Stimulated activated CD8-positive, alpha-beta memory T cell treated with anti-CD3 and anti-CD28 coated beads, Interleukin-4, amount 100 ng/mL, for 1 hour (primary cell): ENCODE measurements at places on chromosomes 6 and 20.

DNA sequence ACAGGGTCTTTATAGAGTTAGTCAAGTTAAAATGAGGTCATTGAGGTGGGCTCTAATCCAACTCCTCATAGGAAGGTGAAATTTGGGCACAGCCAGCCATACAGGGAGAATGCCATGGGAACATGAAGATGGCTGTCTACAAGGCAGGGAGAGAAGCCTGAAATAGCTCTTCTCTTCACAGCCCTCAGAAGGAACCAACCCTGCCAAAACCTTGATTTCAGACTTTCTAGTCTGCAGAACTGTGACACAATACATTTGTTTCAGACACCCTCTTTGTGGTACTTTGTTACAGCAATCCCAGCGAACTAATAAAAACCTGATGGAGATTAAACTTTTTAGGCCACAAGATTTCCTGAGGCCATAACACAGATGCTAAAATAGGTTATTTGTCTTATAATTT lies 43.1 kb upstream of the HECA start:
- DNase-seq = no peak

DNA sequence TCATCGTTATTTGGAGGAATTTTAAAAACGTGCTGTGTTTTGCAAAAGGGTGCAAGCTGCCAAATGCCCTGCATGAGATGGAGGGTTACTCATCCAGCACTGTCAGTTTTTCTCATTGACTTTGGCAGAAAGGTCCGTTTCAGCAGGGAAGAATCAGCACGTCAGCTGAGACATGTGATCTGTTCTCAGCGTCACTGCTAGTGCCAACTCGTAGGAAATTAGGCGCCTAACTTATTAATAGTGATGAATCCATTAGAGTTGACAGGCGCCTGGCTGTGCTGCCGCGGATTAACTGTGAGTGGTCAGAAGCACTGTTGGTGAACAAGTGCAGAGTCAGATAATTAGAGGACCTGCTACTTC lies 175.5 kb upstream of the FOXQ1 start:
- DNase-seq = no peak

- no peak for DNase-seq
Observed at GRCh38 chr6:148521586-148521985, 178.9 kb downstream of the SASH1 start.

GRCh38 chr20:40019510-40019909 lies 669.5 kb downstream of the MAFB start:
- no peak for DNase-seq

GRCh38 chr20:34920055-34920454 lies 35.6 kb downstream of the GSS start:
- no peak for DNase-seq

DNA sequence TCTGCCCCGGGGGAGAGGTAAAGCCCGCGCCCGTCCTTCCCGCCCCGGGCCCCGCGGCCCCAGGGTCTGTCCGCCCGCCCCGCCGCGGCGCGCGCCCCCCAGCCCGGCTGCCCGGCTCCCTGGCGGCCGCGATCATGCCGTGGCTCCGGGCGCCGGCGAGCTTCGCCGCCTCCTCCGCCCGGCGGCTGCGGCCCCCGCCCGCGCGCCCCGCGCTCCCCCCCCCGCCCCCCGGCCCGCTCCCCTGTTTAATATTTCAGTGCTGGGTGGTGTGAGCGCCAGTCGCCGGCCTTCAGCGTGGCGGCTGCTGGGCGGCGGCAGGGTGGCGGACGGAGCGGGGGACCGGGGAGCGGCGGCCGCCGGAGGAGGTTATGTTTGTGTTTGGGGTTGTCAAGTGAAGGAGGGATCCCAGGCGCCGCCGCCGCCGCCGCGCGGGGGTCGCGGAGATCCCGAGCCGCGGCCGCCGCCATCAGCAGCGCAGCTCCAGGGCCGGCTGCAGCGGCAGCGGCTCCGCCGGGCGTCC lies at the start of gene HIVEP1:
Gene HIVEP1 (plus strand): TSS at position 275 of the 520 bp plus-strand sequence. CDS start 3,317 bp downstream, outside the sequence.
- DNase-seq = no peak

DNA sequence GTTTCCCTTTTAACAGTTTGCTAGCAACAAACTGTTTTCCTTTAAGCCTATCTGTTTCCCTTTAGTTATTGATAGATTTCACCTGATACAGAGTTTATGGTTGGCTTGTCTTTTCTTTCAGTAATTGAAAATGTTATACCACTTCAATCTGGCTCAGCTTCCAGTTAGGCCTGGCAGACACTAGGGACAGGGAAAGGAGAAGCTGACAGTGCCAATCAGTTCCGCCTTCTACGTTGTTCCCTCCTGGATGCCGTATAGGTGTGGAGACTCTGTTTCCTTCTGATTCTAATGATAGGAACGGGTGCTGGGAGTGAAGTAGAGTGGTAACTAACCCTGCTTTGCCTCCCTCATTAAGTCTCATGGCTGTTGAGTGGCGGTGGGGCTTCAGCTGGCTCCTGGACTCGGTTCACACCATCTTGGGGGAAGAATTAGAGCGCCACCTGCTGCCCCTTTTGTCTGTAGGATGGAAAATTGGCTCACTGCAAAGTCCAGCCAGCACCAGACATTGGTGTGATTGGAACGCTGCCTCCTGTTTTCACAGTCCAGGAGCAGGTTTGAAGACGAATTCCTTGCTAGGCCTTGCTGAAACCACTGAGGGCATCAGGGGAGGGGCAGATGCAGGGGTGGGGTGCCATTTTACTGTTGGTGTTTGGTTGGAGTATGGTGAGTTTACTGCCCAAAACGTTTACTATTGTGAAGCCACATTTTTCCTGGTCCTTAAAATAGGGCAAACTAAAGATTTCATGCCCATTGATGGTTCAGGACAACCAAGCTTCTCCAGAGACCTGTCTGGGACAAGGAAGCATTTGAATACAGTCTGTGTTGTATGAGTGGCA lies 1729.5 kb downstream of the GRIK2 start:
- no peak for DNase-seq

DNA sequence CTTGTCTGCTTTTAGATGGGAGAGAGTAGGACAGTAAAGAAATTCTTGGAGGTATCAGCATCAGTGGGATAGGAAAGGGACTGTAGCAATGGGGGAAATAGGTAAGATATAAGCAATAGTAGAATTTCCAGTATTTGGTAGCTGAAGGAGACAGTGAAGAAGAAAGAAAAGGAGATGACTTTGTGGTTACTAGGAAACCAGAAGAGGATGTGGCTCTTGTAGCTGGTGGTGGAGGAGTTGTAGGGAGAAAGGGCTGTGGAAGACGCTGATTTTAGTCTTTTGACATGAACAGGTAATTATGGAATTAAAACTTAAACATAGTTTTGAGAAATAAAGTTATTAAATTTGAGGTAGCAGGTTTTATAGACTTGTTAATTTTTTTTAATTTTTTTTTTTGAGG lies 26.1 kb downstream of the SH3BGRL2 start:
- no peak for DNase-seq

DNA sequence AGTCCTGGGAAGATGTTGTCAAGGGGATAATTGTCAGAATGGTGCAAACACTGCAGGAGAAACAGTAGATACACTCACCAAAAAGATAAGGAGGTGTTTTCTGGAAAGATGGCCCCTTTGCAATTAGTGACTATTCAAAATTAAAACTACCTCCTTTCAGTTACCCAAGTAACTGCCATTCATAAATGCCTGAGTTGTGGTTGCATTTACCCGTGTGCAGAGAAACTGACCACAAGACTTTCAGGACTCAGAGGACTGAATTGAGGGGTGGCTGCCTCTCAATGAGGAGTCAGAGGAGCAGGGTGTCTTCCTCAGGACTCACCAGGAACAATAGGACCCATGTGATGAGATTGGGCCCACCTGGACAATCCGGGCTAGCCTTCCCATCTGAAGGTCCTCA lies 39.0 kb downstream of the GCM1 start:
- DNase-seq = no peak

- DNase-seq = no peak
Observed at GRCh38 chr20:54231036-54231435, 23.1 kb downstream of the PFDN4 start.

DNA sequence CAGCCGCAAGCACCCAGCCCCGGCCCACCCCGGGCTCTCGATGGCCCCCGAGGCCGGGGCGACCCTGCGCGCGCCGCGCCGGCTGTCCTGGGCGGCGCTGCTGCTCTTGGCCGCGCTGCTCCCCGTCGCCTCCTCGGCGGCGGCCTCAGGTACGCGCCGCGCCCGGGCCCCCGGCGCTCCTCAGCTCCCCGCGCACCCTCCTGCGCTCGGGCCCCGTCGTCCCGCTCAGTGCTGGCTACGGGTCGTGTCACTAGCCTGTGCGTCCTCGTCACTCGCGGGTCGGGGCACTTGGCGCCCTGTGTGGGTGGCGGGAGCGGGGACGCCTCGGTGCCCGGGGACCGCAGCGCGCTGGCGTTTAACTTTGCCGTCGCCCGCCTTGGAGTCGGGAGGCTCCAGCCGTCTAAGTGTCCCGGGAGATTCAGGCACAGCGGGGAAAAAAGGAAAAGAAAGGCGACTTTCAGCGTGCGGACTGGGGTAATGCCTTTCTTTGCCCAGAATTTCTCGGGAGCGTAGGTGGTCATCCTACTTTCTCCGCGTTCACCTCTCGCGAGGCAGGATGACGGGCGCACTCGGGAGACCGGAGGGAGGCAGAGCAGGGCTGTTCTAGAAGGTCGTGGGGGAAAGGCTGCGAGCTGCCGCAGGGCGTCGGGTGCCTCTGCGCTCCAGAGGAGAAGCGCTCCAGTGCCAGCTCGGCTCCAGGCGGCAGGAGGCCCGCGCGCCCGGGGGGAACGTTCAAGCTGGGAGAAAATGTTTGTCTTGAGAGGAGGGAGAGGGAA lies 545 bp downstream of the FNDC1 start:
- no peak for DNase-seq

DNA sequence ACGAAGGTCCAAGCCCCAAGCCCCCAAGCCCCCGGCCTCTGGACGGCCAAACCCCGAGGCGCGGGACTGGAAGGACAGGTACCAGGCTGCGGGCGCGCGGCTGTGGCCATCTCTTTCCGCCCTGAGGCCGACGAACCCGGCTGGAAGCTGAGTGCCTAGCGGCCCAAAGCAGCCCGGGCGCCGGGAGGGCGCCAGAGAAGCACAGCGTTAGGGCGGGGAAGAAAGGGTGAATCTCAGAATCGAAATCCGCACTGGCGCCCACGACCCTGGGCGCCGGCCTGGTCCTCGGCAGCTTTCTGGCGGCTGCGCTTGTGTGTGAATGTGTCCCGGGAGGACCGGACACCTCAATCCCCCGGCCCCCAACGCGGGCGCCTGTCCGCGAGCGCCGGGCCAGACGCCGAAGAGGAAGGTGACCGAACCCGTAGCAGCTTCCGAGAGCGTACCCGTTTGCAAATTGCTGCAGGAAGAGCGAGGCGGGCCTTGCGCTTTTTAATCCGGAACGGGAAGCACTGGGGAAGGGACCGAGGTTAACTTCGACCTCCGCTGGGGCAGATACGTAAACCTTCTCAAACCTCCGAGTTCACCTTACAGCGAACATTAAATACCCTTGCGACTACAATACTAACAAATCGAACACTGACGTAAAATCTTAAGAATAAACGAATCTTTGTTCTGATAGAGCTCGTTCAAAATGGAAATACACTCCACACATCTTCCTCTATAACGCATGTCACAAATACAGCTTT lies 2.9 kb downstream of the NRN1 start:
- DNase-seq = no peak

GRCh38 chr6:139433631-139434419 lies 59.4 kb upstream of the CITED2 start:
- DNase-seq = no peak

DNA sequence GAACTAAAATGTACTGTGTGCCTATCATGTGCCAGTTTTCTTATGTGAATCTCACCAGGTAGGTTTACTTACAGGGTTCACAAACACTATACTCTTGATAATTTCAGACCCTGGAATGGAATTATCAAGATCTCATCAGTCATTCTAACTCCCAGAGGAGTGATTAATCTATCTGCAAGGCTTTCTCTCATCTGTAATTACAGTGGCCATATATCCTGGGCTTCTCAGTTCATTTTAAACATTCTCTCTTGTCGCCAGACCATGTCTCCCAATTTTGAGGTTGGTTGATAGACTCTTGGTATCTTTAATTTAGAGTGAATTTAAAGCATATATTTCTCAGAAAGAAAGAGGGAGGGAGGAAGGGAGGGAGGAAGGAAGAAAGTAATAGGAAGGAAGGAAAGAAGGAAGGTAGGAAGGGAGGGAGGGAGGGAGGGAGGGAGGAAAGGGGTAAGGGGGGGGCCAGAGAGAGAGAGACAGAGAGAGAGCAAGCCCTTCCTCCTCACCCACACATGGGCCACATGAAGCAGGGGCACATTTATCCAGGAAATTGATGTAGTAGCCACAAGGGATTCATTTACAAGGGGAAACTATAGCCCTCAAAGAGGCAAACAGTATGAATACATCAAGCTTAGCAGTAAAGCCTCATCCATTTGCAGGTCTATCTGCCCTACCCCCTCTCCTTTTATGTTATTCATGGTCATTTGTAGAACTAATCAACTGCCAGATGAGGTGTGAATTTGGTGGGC lies 25.8 kb upstream of the NRSN1 start:
- DNase-seq = no peak

DNA sequence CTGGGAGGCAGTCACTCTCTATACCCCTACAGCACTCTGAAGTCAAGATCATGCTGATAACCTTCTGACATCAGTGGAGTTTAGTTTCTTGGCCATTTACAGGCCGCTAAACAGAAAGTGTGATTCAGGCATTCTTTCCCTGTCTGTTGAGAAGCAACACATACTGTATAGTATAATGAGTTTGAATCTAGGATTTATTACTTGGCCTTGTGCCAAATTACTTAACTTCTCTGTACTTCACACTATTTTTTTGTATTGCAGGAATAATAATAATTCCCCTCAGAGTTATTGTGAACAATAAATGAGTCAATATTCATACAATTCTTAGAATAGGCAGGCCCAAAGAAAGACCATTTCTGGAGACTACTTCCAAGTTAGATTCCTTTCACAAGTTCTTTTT lies 4.1 kb downstream of the ZNF391 start:
- DNase-seq = no peak

DNA sequence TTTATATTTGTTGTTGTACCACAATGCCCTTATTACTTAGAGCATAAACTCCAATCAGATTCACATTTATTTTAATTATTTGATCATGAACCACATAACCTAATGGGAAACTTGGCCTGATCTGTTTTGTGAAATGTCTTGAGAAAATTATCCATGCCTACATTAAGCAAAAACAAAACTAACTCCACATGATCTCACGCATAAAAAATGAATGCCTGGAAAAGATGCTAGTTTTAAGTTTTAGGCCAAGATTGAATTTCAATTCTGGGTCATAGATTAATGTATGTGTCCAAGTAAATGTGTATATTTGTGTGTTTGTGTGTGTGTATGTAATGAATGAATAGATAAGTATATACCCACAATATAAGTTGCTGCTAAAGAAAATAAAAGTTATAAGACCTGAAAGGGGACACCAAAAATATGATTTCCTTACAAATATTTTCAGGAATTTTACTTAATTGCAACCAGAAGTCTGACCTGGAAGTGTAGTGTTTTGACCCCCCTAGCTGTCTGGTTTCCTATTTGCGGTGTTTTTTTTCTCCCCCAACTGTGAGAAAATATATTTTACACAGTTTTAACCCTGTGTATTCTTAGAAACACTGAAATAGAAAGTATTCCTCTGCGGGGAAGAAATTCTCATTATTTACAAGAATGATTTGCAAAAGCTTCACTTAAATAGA lies 97.2 kb downstream of the JAG1 start:
- DNase-seq = no peak

GRCh38 chr6:113326781-113327180 lies 530.4 kb upstream of the MARCKS start:
- DNase-seq = no peak

- no peak for DNase-seq
Observed at GRCh38 chr20:17896193-17896723, 72.3 kb downstream of the SNX5 start.
